ENCODE measurements at places on chromosomes 4 and X. TPM values are rescaled to one million over a fixed set of nuclear protein-coding genes. Genes with fewer than 3 reads are reported as not detected.

CLDN34 gene
- not detected for total RNA-seq

CPXCR1 gene
- not detected for total RNA-seq

RRH gene
- total RNA-seq, result 0.62 TPM

PPAT gene
- total RNA-seq, result 8.6 TPM

F8 gene
- total RNA-seq, result 63.0 TPM

FAM149A gene
- total RNA-seq, result 17.2 TPM

MSX1 gene
- 7.5 TPM for total RNA-seq

SH2D1A gene
- total RNA-seq, result 1.2 TPM

All from sciatic nerve (tissue), 2 donors.